ENCODE measurements at places on chromosomes 4 and X.

DNA sequence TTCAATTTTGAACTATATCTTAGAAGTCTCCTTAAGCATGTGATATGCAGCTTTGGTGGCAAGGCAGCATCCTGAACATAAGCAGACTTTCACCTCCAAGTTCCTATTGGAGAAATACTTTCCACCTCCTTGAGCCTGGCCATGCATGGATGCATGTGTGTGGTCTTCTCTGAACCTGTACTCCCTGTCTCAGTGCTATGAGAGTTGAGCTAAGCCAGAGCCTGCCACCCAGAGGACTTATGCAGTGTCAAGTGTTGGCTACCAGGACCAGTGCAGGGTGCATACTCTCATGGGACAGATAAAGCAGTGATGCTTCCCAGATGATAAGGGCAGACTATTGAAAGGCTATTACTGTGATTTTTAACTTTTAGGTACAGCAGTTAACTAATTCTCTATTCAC is 105.6 kb downstream of the TSPAN7 start:
- DNase-seq, result no peak

DNA sequence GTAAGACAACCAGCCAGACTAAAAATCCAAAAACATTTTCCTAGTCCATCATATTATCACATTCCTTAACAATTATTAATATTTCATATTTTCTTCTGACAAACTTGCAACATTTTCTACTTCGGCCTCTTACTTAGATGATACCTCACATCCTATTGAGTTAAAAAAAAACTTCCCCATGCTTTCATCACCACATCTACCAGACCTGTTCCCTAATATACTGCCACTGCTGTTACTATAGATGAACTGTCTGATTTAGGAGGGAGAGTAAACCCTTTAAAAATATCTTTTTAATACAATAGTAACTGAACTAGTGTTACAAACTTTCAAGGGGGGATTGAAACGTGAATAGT is 1.5 kb downstream of the FAM200B start:
- no peak for DNase-seq

DNA sequence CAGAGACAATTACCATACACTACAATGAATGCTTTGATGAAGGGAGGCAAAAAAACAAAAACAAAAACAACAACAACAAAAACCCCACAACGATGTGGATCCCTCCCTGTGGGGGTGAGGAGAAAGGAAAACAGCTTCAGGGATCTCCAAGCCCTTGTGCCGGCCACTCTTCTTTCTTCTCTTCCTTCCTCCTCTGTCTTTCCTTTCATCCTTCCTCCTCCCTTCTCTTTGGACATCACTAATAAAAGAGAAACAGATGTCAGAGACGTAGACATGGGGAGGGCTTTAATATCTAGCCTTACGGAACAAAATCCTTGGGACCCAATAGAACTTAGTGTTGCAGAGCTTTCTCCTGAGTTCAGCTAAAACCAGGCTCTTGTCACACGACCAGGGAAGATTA is 18.8 kb upstream of the STX18 start:
- no peak for DNase-seq

GRCh38 chr4:968221-968620 is 5.1 kb downstream of the DGKQ start:
- no peak for DNase-seq

GRCh38 chr4:25427871-25428270 is 50.8 kb downstream of the ANAPC4 start:
- DNase-seq, result no peak

Measured in NK-92 treated with Interleukin-12 subunit alpha and Interleukin-12 subunit beta, amount 100 ng/mL, for 24 hours (cell line).